ENCODE measurements at places on chromosomes 12 and 14.

DNA sequence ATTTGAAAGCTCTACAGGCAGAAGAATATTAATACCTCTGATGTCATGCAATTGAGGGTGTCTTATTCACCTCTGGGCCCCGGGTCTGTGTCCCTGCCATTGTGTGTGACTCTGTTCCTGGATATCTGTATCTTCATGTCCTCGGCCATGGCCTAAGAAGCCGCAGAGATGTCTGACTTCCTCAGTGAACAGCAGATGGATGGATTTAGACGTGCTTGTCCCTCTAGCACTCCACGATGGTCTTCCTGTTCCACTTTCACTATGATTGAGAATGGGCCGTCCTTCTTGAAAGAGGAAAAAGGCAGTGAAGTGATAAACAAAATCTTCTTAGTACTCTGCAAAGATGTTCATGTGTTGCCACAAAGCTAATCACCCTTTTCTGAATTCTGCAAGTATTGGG is 217.4 kb downstream of the SLC41A2 start:
- no peak for DNase-seq

GRCh38 chr12:29427964-29428363 is 47.0 kb upstream of the ERGIC2 start:
- no peak for DNase-seq

GRCh38 chr12:13386323-13387039 is 190.0 kb downstream of the EMP1 start:
- no peak for DNase-seq

DNA sequence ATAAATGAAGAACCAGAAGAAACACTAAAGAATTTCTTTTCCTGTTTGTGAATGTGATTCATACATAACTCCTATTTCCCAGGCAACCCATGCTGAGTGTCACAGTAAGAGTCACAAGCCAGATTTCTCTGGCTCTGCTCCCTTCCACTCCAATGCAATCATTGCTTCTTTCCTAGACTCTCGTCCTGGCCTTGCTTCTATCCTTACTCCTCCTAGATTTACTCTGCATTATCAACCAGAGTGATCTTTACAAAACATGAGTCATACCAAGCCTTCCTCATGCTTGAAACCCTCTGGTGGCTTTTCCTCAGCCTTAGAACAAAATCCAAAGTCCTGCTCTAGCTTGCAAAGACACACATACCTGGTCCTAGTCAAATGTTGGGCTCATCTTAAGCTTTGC is 13.3 kb downstream of the IL22 start:
- peak; percentile 68 for DNase-seq

DNA sequence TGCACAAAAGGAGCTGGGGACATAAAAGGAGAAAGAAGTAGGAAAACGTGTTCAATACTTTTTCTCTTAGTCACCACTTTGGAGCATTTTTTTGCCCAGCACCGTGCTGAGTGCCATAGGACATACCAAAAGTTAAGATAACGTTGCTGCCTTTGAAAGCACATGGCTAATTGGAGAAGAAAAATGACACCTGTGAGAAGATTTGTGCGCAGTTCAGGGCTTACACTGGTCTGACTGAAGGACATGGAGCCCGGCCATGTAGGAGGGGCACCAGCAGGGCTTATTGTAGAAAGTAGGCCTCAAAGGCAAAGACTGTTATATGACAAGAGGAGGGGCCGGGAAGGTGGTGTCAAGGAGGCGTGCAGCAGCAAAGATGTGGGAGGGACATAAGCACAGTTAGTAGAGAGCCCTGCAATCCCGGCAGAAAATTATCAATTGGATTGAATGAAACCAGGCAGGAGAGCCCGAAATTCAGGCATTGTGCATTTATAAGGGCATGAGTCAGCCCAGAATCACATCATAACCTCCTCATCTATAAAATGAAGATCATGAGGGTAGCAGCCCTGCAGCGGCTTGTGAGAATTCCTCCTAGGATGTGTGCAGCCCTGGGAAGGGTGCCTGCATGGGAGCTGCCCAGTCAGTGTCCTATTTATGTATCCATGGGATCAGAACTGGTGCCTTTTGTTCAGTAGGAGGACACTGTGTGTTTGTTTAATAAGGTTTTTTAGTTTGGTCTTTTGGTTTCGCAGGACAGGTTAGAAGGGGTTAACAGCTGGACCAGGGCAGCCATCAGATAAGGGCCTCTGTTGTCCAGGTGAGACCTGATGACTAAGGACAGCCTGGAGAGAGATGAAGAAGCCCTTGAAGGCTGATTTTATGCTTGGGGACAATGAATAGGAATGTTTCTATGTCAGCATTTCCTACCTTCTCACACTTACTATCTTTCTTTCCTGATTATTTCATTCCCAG is 122.4 kb downstream of the GPR135 start:
- DNase-seq = no peak

- peak; percentile 21 for DNase-seq
Measured at GRCh38 chr12:45789025-45789424, 59.5 kb downstream of the ARID2 start.

All from AG04449 (cell line).